ENCODE measurements at places on chromosomes 7 and 10.
A peak's percentile ranks its signal among the peaks of the same experiment; 100 is the strongest.

GRCh38 chr7:30034501-30034900, 6.3 kb downstream of the PLEKHA8 start:
- DNase-seq, result no peak

DNA sequence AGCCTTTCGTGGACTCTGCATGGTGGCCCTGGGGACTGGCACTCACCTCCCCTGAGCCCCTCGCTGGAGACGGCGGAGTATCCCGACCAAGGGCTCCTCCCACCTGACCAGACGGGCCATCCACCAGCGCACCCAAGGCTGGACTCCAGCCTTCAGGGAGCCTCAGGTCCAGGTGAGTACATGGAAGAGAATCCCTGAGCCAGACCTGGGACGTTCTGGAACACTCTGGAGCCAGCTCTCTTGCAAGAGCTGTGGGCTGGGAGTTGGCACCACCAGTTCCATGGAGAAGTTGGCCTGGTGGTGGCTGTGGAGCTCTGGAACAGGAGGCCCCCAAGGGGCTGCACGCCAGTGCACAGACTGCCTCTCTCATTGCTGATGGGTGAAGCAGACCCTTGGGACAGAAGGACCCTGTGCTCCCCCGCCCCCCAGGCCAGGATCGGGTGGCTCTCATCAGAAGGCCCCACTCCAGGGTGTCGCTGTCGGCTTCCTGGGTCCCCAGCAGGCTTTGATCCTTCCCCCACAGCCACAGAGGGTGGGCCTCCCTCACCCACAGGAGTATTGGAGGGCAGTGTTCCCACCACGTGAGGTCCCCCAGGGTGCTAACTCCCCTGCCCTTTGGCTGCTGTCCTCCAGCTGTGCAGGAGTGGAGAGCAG, 189.9 kb downstream of the EBF3 start:
- DNase-seq, result no peak

GRCh38 chr7:88452646-88453045, 146.0 kb upstream of the STEAP4 start:
- DNase-seq, result no peak

GRCh38 chr7:26397796-26398426, 106.2 kb downstream of the SNX10 start:
- DNase-seq, result peak; percentile 76

- DNase-seq, result no peak
These were observed 214.9 kb downstream of the CREB5 start for GRCh38 chr7:28627263-28627653.

GRCh38 chr7:40043164-40043563, 91.3 kb downstream of the MPLKIP start:
- DNase-seq, result no peak

- DNase-seq, result peak; percentile 67
These were observed at the start of gene PLCE1 for GRCh38 chr10:93993782-93994437. Gene PLCE1, plus strand, starts transcription at chr10:93993931. Its CDS starts 37,116 bp downstream, at chr10:94031047.

DNA sequence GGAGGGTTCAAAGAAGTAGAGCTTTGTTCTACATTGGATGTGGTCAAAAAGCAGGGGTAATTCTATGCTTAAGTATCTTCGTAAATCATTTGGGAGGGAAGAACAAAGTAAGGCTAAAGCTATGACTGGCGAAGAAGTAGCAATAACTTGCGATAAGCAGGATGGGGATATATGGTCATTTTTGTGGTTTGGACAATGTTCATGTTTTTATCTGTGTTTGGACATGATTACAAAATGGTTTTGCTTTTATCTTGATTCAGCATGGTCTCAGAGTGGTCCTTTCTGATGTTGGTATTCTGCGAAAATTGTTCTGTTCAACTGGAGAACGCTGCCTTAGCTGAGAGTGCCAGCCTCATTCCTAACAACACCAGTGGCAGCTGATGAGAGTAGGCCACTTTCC, 208.8 kb downstream of the SEMA3A start:
- DNase-seq, result no peak

GRCh38 chr7:149529136-149529718, 31.6 kb upstream of the ZNF746 start:
- DNase-seq, result peak; percentile 41

DNA sequence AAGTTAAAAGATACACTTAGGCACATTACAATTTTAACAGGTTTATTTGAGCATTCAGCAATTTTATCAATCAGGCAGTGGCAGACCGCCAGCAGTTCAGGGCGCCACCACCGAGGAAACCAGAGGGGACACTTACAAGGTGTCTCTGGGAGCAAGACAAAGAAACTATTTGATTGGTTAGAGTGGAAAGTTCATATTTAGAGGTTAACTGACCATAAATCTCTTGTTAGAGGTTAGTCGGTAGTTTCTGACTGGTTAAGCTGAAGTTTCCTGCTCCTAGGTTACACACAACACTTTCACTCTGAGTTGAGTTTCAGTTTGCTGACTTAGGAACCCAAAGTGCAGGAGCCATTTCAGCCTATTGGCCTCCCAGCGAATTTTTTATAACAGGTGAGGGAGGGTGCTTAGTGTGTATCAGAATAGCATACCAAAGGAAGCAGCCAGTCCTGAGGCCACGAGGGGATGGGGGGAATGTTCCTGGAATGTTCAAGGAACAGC, 10.8 kb upstream of the PVRIG start:
- peak; percentile 46 for DNase-seq

- no peak for DNase-seq
These were observed 3.1 kb upstream of the SFRP5 start for GRCh38 chr10:97774811-97775294.

GRCh38 chr10:26681076-26681475, 16.4 kb upstream of the PDSS1 start:
- DNase-seq, result no peak

Data from GM23338 (cell line).